ENCODE measurements at places on chromosomes 12 and 14. TPM values are rescaled to one million over a fixed set of nuclear protein-coding genes. Genes with fewer than 3 reads are reported as not detected.

TDRD9 gene
- total RNA-seq, result 0.18 TPM

DNA sequence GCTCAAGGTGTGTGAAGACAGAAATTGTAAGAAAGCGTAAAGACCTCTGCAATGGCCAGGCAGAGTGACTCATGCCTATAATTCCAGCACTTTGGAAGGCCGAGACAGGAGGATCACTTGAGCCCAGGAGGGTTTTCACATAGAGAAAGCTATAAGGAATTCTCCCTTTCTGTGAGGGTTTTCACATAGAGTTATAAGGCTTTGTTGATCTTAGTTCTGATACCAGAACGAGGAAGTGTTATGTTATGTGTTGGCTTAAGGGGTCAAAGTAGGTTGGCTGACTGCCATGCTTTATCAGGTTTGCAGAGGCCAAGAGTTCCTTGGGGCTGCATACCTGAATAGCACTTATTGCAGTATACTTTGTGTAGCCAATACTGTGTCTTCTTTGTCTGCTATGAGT lies 139.1 kb downstream of the ERC1 start:
- no peaks in the 10 kb centered on the region for H3K4me1 ChIP-seq
- H3K4me3 ChIP-seq, result no peak overlapping the region
- no peak for DNase-seq
- H3K27ac ChIP-seq, result no peak overlapping the region

DNA sequence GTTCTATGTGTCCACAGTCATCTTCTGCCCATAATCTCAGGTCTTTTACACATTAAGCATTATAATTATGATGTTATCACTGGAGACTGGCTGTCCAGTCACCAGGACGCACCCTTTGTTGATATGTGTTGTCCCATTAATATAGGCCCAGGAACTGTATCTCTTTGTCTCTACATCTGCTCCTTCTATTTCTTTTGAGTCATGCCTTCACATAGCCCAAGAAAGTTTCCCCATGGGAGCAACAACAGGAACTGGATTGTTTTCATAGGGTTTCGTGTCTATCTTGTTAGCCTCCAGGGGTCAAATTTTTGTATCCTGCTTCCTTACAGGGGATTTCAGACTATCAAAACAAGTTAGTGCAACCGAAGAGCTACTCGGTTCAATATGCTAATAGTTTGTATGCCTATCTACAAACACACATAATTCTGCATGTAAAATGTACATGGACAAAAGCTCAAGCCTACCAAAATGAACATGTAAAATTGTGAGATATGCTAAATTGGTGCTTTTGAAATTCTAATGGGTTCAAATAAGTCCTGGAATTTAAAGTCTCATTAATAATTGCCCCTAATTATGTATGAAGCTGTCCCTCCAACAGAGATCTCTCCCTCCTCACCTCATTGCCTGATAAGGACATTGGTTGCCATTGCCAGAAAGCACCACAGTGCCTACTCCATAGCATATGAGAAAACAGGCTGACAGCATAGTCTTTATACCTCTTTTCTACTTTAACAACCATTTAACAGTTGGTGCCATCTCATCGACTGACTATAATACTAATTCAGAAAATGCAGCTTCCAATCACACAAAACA lies 99.8 kb upstream of the DIO2 start:
- H3K27me3 ChIP-seq, result no peaks in the 10 kb centered on the region
- no peaks in the 10 kb centered on the region for H3K36me3 ChIP-seq
- H3K4me1 ChIP-seq, result peaks cover 4% of the 10 kb centered on the region
- peak; percentile 25 for DNase-seq
- no peak overlapping the region for H3K27ac ChIP-seq

GRCh38 chr12:64180951-64181350 lies 41.1 kb downstream of the KICS2 start:
- peaks cover 24% of the 10 kb centered on the region for H3K4me1 ChIP-seq
- no peak overlapping the region for H3K4me3 ChIP-seq
- H3K27me3 ChIP-seq, result no peaks in the 10 kb centered on the region
- peak; percentile 76 for DNase-seq
- no peaks in the 10 kb centered on the region for H3K36me3 ChIP-seq
- peak overlapping the region; percentile 59 for H3K27ac ChIP-seq

DNA sequence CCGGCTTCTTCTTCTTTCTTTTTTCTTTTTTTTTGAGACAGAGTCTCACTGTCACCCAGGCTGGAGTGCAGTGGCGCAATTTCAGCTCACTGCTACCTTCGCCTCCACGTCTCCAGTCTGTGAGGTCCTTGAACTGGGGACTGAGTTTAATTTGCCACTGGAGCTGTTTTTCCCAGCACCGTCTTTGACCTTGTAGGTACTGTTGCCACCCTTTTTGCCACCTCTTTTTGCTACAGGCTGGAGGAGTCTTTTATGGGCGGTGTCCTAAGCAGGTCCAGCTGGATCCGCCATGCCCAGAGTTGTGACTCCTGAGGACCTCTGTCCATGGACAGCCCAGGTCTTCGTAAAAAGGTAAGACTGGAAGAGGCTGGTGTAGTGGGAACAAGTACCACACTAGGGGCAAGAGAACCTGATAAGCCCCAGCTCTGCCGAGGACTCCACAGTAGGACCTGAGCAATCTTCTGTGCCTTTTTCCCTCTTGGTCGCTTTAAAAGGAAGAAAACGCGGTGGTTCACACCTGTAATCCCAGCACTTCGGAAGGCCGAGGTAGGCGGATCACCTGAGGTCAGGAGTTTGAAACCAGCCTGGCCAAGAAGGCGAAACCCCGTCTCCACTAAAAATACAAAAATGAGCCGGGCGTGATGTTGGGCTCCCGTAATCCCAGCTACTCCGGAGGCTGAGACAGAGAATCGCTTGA lies 946 bp downstream of the RNU4-2 start:
- no peaks in the 10 kb centered on the region for H3K27me3 ChIP-seq
- no peak for DNase-seq
- H3K4me1 ChIP-seq, result peaks cover 9% of the 10 kb centered on the region
- no peaks in the 10 kb centered on the region for H3K36me3 ChIP-seq
- peak overlapping the region; percentile 14 for H3K4me3 ChIP-seq
- peak overlapping the region; percentile 26 for H3K27ac ChIP-seq

GRCh38 chr12:19938031-19938430 lies 430.3 kb upstream of the PDE3A start:
- H3K4me3 ChIP-seq, result no peak overlapping the region
- H3K27me3 ChIP-seq, result no peaks in the 10 kb centered on the region

- no peak for DNase-seq
- no peaks in the 10 kb centered on the region for H3K27me3 ChIP-seq
- H3K36me3 ChIP-seq, result no peaks in the 10 kb centered on the region
- no peaks in the 10 kb centered on the region for H3K4me1 ChIP-seq
These were observed 148.5 kb upstream of the SEL1L start for GRCh38 chr14:81682134-81682533.

GRCh38 chr12:114982760-114983159 lies 298.8 kb upstream of the TBX3 start:
- H3K4me3 ChIP-seq, result no peak overlapping the region
- H3K4me1 ChIP-seq, result peaks cover 2% of the 10 kb centered on the region
- DNase-seq, result no peak
- H3K36me3 ChIP-seq, result no peaks in the 10 kb centered on the region

DNA sequence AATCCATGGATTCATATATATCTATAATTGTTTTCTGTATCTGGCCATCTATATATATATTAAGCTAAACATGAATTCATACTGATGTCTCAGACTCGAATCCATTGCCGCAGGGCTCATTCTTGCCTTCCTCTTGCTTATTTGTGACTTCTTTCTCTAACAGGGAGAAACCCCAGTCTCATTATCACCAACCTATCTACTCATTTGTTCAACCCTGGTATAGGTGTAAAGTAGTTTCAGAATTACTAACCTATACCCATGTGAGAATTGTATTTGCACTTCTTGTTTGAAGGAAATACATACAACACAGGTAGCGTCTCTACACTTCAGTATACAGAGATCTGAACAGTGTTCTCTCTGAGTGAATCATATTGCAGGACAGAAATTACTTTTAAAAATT lies 77.7 kb downstream of the PTPN11 start:
- H3K27me3 ChIP-seq, result no peaks in the 10 kb centered on the region
- no peak for DNase-seq
- H3K36me3 ChIP-seq, result peaks cover 16% of the 10 kb centered on the region

GRCh38 chr14:28661171-28661772 lies 105.3 kb upstream of the FOXG1 start:
- H3K27ac ChIP-seq, result no peak overlapping the region
- DNase-seq, result peak; percentile 28
- H3K36me3 ChIP-seq, result no peaks in the 10 kb centered on the region
- H3K27me3 ChIP-seq, result no peaks in the 10 kb centered on the region
- H3K4me1 ChIP-seq, result no peaks in the 10 kb centered on the region
- no peak overlapping the region for H3K4me3 ChIP-seq
